ENCODE measurements at places on chromosomes 6 and 20.

DNA sequence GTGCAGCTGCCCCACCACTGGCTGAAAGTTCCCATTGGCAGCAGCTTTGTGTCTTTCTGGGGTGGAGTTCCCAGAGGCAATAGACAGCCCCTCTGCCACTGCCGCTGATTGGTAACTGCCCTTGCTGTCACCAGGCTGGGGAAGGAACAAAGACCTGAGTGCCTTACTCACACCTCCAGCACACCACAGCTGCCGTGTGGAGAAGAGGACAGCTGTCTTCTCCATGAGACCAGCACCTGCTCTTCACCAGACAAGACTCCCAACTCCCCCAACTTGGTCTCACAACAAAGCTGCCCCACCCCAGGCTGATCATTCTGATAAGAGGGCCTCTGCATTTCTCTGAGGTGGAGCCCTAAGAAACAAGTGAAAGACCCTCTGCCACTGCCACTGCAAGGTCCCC lies 39.7 kb upstream of the PTCHD4 start:
- DNase-seq, result no peak

DNA sequence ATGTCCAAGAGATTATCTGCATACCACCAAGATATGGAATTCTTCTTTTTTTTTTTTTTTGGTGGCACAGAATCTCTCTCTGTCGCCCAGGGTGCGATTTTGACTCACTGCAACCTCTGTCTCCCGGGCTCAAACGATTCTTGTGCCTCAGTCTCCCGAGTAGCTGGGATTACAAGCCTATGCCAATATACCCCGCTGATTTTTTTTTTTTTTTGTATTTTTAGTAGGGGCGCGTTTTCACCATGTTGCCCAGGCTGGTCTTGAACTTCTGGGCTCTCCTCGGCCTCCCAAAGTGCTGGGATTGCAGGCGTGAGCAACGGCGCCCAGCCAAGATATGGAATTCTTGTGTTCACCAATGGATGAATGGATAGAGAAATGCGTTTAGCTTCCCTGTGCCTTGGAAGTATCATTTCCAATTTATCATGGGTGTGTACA lies 31.0 kb downstream of the POM121L2 start:
- no peak for DNase-seq

GRCh38 chr6:127914240-127914639 lies 13.4 kb upstream of the THEMIS start:
- no peak for DNase-seq

- DNase-seq, result peak; percentile 38
Observed at GRCh38 chr6:150894935-150895552, 29.5 kb downstream of the MTHFD1L start.

DNA sequence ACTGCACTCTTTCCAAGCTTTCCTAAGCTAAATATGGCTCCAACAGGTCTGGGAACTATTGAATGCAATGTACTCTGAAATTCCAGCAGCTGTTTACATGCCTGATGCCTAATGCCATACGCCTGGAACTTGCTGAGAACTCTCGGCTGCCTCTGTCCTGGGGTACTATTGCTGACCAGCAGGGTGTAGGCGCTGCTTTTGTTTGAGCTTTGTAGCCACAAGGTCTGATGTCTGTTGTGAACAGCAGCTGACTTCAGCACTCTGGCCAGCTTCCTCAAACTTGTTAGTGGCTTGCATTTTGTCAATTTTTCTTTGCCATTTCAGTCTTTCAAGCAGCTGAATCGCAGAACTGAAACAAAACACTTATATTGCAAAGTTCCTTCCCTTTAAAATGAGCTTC lies 26.7 kb downstream of the SAYSD1 start:
- DNase-seq, result no peak

- DNase-seq, result no peak
Observed at GRCh38 chr6:125827788-125828320, 37.1 kb downstream of the NCOA7 start.

DNA sequence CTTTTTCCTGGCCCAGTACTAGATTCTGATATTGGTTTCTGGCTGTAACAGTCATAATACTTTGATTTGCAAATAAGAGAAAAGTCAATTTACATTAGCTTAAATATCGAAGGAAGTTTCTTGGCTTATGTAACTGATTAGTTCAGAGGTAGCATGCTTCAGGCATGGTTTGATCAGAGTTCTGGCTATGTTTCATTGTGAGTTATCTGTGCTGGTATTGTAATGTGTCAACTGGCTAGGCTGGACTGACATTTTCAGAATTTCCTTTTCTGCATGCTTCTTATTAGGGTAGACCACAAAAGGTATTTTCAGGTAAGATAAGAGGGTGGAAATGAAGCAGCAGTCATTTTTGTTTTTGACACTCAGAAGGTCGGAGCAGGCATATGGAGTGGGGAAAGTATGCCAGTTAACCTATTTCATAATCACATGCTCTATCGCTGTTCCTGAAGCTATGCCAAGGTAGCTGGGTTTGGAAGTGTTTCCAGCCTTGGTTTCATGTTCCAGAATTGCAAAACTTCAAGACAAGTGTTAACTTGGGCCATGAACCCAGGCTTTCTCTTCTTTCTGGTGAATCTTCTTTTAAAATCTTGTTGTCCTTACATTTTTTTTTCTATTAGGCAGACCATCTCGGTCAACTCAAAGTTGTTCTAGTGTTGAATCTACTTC lies 244.9 kb downstream of the DHX35 start:
- DNase-seq, result no peak

GRCh38 chr6:4815584-4815983 lies 39.4 kb downstream of the CDYL start:
- no peak for DNase-seq

DNA sequence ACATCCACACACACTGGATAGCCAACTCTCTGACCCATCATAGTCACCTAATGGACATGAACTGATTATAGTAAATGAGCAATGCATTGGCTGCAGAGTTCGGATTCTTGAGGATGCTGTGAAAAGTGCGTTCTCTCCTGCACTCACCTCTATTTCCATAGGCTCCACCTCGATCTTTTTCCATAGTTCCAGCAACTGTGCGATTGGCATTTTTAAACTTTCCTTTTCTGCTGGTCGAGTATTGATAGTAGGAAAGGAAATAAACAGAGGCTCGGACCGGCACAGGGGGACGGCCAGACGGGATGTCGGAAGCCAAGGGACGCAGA lies 94.4 kb downstream of the RNASET2 start:
- no peak for DNase-seq

- DNase-seq, result peak; percentile 5
Observed at GRCh38 chr6:6858533-6858982, 249.2 kb upstream of the RREB1 start.

- DNase-seq, result no peak
Observed at GRCh38 chr6:145212813-145213212, 522.5 kb downstream of the EPM2A start.

- no peak for DNase-seq
Observed at GRCh38 chr6:158687506-158687905, 37.7 kb downstream of the SYTL3 start.

DNA sequence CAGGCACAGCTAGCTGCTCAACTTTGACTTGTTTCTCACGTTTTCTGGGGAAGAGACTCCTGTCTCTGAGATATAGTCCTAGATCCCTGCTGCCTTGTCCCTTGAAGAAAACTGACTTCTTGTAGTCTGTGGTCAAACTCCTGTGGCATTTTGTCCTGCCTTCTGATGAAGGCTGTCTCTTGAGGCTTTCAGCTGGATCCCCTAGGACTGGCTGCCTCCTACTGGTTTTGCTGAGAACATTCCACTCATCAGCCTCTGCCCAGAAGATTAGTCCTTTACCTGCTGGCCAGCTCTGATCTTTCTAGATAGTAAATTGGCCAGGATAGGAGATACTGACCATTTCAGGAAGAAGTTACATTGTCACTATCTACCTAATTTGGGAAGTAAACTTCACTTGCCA lies 71.9 kb upstream of the CNR1 start:
- peak; percentile 10 for DNase-seq

DNA sequence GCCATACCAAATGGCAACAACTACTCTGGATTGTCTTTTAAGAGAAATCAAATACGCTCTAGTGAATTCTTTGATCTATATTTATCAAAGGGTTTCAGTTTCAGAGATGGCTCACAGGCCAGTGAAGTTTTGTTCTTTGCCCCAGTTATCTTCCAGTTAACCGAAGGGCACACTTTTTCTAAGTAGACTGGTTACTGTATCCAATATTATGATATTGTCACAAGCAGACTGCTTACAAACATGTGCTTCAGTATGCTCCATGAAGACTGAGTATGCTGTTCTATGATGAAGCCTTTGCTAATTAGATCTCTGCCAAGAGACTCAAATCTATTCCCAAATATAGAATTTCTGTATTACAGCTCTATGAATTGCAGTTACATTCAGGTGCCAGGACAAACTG lies 181.1 kb downstream of the REV3L start:
- DNase-seq, result no peak

DNA sequence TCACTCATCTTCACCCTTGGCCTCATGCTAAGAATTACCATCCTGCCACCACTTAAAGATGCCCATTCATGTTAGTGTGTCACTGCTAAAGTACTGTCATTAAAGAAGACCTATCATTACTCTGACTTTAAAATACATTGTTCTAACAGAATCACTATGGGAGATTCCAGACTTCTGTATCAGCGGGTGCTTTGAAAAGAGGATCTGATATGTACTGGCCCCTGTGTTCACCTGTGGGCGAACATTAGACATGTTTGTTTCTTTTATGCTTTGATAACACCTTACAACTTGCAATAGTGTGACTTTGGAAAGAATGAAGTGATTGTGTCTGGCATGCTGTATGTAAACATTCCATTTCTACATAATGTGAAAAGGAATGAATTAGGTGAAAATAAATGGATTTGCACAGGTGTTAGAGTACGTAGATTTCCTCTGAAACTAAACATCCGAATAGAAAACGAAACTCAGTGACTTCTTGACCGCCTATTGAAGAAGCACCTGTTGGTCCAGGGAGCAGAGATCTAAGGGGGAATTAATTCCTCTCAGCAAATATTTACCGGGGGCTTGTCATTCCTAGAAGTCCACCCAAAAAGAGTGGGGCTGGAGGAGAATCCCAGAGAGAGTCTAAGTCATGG lies 132.3 kb downstream of the CARMIL1 start:
- DNase-seq, result no peak

GRCh38 chr20:39778431-39778830 lies 816.3 kb downstream of the DHX35 start:
- no peak for DNase-seq

GRCh38 chr6:64520050-64520449 lies 884.4 kb downstream of the PHF3 start:
- no peak for DNase-seq

DNA sequence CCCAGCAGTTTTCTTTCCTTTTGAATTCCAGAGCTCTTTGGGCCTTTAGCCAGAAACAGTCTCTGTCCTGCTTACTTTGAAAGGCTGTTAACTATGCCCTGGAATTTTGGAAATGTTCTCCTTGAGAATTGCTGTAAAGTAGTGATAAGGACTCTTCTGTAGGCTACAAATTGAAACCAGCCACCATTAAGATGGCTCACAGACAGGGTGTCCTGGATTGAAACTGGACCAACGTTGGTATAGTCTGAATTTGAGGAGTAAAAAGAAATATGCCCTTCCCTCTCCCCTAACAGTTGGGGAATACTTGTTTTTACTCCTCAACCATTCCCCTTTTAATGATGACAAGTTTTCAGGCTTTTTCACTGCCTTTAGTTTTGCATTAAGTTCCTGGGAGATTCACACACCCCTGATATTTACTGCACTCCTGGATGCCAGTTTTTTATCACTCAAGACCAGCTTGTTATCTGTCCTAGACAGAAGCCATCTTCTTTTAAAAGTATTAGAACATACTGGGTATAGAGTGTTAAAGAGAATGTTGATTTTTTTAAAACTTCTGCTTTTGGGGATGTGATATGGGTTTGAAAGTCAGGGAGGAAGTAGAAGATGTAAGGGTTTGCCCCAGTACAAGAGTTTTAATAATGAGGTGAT lies 21.9 kb downstream of the TOP1 start:
- DNase-seq, result no peak

- no peak for DNase-seq
Observed at GRCh38 chr6:136408204-136408603, 118.6 kb upstream of the BCLAF1 start.

Measured in CD4-positive, alpha-beta T cell treated with Interleukin-17A for 1 hour (primary cell).